PC-9 (cell line): ENCODE measurements at places on chromosomes 5 and 9. TPM values are rescaled to one million over a fixed set of nuclear protein-coding genes. Genes with fewer than 3 reads are reported as not detected.
A peak's percentile ranks its signal among the peaks of the same experiment; 100 is the strongest.

Gene FGF1
- 0.23 and 0.44 TPM in 2 replicates for total RNA-seq

Gene SOWAHA
- not detected in 2 replicates for total RNA-seq

Gene ADAMTS16
- total RNA-seq = 26.4 and 27.2 TPM in 2 replicates

GRCh38 chr5:103804711-103805110, 242.1 kb upstream of the NUDT12 start:
- no peak for DNase-seq

Gene PCDHA12
- not detected in 2 replicates for total RNA-seq

DNA sequence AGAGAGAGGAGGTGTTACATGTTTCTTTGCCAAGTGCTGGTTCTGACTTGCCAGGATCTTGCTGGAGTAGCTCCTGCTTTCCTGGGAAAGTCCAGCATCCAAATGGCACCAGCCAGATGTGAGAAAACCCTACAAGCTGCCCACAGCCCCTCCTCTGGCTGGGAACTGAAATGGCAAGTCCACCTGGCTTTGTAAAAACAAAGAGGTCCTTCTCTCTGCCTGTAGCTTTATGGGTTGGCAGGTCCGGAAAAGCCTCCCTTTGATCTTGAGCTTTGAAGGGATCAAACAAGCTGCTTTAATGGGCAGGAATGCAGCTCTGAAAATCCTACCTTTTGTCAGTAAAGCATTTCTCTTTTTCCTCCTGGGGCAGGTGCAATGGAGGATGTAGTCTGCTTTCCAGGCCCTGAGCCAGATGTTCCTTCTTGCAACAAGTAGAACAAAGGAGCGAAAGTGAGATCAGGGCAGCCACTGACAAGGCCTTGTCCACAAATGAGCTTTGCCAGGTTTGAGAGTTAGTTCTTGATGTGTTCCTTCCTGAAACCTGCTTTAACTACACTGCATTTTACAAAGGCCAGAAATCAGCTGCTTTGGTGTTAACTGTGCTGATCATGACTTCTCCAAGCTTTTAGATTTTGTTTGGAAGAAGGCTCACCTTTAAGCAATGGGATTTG, 456.7 kb downstream of the ZNF608 start:
- DNase-seq = no peak

GRCh38 chr5:64331597-64332277, 166.1 kb downstream of the RNF180 start:
- DNase-seq = no peak

GRCh38 chr5:39843767-39844166, 419.0 kb upstream of the DAB2 start:
- no peak for DNase-seq

- DNase-seq = no peak
Observed at GRCh38 chr5:1896602-1897376, 14.1 kb upstream of the IRX4 start.

- DNase-seq = no peak
Observed at GRCh38 chr5:58156361-58156760, 303.5 kb downstream of the PLK2 start.

Gene IFNA2
- total RNA-seq = not detected in 2 replicates

GRCh38 chr9:136093346-136093986, 1.6 kb downstream of the NACC2 start:
- DNase-seq = peak; percentile 66

- no peak for DNase-seq
Observed at GRCh38 chr9:754150-754931, 87.2 kb upstream of the DMRT1 start.

GRCh38 chr9:96655198-96655851, at the start of gene PRXL2C:
TSS of gene PRXL2C (minus strand) at chr9:96655317. CDS start at chr9:96655281, 36 bp downstream.
- DNase-seq = no peak

Gene CCL27
- total RNA-seq = 0.44 and 0.98 TPM in 2 replicates

Gene PPIP5K2
- 30.5 and 35.5 TPM in 2 replicates for total RNA-seq

Gene ZNF484
- total RNA-seq = 8.4 and 10.8 TPM in 2 replicates

DNA sequence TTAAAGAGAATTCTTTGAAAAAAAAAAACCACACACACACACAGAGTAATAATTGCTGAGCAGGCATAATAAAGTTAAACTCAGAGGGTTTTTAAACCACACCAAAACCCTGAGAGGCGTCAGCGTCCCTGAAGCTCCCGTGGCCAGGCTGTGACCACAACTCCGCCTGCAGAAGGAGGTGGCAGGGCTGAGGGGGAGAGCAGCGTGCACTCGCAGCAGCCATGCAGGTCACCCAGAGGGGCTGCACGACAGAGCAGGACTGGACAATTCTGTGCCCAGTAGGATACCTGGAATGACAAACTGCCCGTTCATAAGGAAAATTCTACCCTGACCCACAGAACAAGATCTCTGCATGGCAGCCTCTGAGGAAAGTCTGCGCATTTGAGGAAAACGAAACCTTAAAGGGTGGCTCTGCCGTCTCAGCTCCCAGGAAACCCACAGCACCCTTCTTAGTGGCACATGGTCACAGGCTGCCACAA, 44.0 kb downstream of the ROR2 start:
- peak; percentile 3 for DNase-seq

Gene TEX53
- not detected in 2 replicates for total RNA-seq

Gene ARL10
- total RNA-seq = 0.85 and 1.2 TPM in 2 replicates

- DNase-seq = no peak
Observed at GRCh38 chr5:179278119-179278518, 67.1 kb downstream of the ADAMTS2 start.

GRCh38 chr5:176618783-176619182, 8.8 kb upstream of the GPRIN1 start:
- DNase-seq = no peak

Gene CDX1
- total RNA-seq = not detected in 2 replicates

Gene DND1
- 1.2 and 2.0 TPM in 2 replicates for total RNA-seq

- DNase-seq = no peak
Observed at GRCh38 chr5:173981185-173981761, 7.7 kb upstream of the C5orf47 start.

Gene PAEP
- total RNA-seq = not detected in 2 replicates

DNA sequence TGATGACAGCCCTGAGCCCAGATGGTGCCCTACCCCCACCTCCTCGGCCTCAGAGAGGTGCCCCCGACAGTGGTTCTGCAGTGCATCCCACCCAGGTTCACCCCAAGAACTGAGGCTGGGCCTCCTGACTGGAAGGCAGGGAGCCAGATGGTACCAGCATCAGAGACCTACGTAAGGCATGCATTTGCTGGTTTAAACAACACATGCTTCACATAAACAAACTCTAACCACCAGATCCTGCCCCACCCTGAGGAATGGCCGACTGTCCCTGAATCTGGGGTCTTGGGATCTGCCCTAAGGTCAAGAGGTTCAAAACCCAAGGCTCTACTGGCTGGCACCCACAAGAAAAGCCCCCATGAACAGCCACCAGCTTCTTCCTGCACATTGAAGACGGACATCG, 73.3 kb downstream of the SECISBP2 start:
- no peak for DNase-seq

DNA sequence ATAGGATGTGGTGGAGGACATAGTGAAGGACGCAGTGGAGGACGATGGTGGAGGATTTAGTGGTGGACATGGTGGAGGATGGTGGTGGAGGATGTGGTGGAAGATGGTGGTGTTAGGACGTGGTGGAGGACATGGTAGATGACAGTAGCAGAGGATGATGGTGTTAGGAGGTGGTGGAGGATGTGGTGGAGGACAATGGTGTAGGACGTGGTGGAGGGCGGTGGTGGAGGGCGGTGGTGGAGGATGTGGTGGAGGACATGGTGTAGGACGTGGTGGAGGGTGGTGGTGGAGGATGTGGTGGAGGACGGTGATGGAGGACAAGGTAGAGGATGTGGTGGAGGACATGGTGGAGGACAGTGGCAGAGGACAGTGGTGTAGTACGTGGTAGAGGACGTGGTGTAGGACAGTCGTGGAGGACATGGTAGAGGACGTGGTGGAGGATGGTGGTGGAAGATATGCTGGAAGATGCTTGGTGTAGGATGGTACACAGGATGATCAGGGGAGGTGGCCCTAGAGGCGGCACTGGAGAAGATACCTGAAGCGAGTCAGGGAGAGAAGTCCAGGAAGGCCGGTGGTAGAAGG, 68.7 kb downstream of the S1PR3 start:
- no peak for DNase-seq

DNA sequence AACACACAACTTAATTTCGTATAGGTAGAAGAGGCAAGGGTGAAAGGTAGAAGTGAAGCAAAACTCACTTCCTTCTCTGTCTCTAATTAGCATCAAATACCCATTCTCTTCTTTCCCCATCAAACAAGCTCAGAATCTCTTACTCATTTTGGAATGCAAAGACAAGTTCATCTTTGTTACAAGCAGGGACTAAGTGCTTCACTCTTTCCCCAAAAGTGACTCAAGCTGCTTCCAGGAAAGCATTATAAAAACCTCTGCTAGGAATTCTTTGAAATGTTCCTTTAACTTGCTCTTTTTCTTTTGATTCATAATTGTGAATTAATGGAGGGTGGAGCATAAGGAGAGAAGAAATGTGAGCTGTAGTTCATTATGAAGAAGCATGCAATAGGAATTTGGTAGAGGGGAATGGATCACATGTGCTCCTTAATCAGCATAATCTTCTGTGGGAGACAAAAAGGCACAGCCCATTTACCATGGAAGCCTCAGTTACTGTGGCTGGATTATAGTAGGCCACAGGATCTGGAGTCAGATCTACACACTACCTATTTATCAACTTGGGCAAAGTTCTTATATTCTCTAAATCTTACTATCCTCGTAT, 109.5 kb upstream of the DPYSL3 start:
- no peak for DNase-seq
